Fibroblast of gingiva (primary cell): ENCODE measurements at places on chromosomes 11 and 22.

DNA sequence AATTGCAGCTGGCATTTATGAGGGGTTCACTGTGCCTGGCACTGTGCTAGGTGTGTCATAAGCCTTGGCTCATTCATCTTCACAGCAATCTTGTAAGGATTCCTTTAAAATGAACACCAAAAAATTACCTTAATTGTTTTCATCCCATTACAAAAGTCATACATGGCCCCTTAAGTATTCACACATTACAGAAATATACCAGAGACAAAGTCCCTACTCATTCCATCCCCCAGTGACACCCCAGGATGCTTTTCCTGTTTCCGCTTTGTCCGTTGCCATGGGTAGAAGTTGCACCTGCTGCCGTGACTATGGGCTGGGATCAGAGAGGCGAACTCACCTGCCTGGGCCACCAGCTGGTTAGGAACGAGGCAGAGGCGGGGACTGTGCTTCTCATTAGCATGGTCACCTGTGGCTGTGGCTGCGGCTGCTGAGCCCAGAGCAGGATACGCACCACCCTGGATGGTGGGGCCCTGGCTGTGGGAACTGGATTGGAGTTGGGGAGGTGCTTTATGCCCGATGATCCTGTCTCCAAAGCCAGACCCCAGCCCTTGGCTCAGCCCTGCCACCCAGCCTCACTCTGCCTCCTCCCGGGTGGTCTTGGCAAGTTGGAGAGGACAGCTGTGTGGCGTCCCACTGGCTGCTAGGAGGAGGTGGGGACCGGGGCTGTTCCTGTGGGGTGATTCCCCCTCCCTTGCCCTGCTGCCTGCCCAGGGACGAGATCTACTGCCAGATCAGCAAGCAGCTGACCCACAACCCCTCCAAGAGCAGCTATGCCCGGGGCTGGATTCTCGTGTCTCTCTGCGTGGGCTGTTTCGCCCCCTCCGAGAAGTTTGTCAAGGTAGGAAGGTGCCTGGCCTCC, 60.8 kb downstream of the MYO7A start:
- DNase-seq: no peak

DNA sequence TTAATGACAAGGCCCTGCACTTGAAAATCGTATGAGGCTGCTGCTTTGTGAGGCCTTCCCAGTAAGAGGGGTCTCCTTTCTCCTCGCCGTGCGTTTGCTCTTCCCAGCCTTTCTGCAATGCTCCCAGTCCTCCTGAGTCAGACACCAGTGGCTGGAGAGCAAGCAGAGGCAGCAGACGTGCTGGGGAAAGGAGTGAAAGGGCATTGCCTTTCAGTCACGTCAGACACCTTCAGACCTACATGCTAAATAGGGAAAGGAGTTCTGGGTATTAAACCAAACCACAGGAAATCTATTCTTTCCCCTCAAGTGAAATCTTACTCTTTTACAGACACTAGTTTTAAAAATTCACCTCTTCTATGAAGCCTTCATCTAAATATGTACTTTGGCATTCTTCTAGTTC, 274.8 kb downstream of the NTM start:
- DNase-seq: no peak

GRCh38 chr11:66934950-66935779, 23.0 kb downstream of the PC start:
- DNase-seq: peak; percentile 80

DNA sequence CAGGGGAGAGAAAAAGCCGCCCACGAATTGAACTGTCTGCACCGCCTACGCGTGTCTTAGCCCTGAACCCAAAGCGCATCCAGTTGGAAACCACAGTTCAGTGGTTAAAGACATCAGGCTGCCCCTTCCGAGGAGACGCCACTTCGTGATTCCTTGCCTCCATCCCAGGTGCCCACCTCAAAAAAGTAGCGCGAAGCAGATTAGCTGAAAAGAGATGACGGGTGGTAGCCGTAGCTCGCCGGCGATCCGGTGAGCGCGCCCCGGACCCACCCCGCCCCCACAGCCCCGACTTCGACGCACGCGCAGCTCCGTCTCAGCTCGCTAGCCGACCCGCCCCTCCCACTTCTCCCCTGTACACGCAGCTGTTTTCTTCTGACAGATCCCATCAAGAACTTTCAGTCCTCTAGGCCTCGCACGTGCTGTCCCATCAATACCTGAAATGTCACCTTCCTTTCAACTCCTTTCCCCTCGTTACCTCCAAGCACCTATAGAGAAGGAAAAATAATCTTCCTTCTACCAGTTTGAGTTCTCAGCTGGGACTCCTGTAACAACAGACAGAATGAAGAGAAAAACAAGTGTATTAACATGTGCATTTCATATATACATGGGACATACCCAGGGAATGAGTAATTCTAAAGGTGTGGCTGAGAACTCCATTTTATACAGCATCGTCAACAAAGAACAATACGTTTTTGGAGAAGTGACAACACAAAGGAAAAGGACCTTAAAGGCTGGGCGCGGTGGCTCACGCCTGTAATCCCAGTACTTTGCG, 49.5 kb downstream of the OR4D9 start:
- peak; percentile 71 for DNase-seq

GRCh38 chr11:48005831-48006270, 25.5 kb downstream of the PTPRJ start:
- no peak for DNase-seq

- DNase-seq: peak; percentile 86
Measured at GRCh38 chr11:82864268-82864667, 36.0 kb downstream of the PRCP start.

GRCh38 chr11:96215110-96215782, 127.7 kb downstream of the MAML2 start:
- DNase-seq: peak; percentile 45

DNA sequence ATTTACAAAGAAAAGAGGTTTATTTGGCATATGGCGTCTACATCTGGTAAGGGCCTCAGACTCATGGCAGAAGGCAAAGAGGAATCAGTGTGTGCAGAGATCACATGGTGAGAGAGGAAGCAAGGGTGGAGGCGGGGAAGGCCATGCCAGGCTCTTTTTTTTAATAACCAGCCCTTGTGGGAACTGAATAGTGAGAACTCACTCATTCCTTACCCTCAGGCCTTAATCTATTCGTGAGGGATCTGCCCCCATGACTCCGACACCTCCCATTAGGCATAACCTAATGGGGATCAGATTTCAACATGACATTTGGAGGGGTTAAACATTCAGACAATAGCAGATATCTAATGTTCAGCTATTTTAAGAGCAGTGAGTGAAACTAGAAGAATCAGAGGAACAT, 55.7 kb downstream of the ATM start:
- DNase-seq: no peak

- peak; percentile 18 for DNase-seq
Measured at GRCh38 chr11:15206791-15207190, 92.1 kb downstream of the INSC start.

- DNase-seq: no peak
Measured at GRCh38 chr11:82899957-82900276, 313 bp downstream of the PRCP start.

DNA sequence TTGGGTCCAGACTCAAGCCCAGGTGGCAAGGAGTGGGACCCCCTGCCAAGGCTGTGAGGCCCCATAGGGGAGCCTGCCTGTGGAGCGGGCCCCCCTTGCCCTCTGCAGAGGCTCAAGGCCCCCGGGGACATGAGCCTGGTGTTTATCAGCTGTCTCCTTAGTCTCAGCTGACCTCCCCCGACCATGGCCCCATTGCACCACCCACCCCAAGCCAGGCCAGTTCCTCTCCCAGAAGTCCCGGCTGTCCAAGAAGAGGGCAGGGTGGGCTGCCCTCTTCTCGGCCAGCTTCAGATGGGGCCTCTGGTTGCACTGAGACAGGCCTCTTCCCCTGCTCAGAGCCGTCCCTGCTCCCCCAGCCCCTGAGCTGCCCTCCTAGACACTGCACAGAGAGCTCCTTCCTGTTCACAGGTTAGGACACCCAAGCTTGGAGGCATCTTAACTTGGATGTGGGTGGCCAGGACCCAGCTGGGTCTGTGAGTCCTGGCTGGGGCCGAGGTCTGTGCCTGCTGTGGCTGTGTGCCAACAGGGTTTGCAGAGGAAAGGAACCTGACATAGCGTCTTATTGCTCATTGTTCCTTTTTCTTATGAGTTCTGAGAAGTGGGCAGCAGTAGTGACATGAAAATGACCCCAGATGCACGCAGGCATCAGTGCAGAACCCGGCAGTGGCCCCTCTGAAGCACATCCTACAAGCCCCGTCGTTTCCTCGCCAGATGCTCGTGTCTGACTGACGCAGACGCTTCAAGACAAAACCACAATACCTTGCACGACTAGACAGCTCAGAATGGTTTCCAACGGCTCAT, 5.4 kb downstream of the TRABD start:
- DNase-seq: no peak

- no peak for DNase-seq
Measured at GRCh38 chr22:49884503-49885260, 31.0 kb downstream of the ZBED4 start.

DNA sequence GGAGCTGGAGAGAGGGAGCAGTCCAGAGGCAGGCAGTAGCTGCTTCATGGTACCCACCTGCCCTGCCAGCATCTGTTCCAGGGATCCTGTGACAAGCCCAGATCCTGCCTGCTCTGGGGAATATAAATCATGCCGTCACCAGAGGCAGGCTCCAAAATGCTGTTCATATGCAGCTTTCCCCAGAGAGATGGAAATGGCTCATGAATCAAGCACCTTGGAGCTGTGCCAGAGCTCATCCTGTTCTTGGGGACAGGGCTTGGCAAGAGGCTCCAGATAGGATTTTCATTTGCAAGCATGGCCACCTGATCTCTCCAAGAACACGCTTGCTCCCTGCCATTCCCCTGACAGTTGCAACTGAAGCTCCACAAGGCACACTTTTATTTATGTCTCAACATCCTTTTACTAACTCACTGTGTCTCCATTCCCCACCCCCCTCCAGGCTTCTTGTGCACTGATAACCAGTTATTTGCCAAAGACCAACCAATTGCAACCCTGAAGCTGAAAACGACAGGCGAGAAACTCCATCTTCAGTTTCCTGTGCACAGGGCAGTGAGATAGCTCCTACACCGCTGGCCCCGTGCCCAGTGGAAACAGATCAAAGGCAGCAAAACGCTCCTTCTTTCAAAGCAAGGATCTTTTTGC, 115.8 kb upstream of the PITPNB start:
- DNase-seq: peak; percentile 72

DNA sequence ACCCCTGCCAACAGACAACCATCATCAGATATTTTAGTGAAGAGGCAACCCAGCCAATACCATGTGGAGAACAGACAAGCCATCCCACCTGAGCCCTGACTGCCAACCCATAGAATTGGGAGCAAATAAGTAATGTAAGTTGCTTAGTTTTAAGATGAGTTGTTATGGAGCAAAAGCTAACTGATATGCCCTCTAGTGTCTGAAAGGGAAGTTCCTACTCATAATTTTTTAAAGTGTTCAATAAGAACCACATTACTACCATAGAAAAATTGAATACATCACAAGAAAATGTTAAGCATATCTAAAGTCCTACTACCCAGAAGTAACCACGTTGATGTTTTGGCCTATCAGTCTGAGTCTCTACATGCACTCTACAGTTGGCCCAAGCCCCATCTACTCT, 50.8 kb upstream of the SLC36A4 start:
- no peak for DNase-seq

DNA sequence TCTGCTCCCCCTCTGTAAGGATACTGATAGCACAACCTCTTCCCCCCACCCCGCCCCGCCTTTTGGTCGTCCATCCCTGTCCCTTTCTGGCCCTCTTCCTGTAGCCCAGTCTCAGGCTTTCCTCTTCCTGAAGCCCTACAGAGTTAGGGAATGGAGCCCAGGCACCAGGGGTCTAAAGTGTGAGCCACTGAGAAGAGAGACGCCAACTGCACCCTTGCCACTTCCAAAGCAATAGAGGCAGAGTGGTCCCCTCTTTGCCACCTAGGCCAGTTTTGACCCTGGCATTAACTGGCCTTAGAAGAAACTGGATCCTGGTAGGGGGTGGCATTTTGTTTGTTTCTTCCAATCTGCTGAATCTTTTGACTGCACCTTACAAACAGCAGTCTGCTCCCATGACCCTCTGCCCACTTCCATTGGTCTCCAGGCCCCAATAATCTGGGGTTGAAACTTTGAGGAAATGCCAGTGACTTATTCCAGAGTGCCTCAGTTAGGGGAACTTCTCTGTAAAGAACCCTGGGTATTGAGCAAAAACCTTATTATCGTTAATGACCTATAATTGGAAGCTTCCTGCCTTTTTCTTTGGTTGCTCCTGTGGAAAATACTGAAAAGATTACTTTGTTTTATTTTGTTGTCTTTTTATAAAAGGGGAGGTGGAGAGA, 9.7 kb upstream of the GRK2 start:
- no peak for DNase-seq

DNA sequence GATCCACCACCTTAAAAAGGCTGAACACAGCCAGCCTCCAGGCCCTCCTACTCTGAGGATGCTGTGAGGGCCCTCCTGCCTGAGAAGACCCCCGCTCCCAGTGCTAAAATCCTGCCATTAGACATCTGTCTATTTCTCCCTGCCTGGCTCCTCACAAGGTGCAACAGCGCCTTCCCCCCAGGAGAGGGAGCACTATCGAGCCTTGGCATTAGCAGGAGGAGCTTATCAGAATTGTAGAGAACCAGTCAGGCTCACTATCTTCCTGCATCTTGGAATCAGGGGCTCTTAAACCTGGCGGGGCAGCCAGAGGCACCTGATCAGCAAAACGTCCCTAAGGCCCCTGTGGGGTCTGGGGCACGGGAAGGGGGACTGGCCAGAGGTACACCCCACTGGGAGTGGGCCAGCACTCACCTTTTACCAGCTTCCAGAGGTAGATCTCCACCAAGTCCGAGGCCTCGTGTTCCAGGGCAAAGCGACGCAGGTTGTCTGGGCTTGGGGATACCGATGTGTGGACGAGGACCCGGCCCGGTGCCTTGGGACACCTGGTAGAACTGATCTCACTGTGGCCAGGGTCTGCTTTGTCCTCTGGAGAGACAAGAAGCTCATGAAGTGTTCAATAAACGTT, 28.7 kb downstream of the CHRDL2 start:
- DNase-seq: peak; percentile 58

- peak; percentile 41 for DNase-seq
Measured at GRCh38 chr11:62806611-62807121, 1.4 kb upstream of the NXF1 start.

DNA sequence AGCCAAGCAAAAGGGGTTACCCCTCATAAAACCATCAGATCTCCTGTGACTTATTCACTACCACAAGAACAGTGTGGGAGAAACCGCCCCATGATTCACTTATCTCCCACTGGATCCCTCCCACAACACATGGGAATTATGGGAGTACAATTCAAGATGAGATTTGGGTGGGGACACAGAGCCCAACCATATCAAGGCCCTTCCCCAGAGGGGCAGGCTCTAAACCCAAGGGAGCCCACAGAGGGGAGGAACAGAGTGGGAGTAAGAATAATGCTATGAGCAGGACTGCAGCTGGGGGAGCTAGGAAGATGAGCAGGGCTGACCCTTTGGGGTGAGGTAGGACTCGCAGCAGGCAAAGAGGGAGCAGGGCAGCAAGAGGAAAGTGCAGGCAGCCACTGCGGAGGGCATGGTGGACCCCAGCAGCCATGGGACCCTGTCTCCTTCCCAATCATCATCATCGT, 59.3 kb downstream of the CD82 start:
- no peak for DNase-seq

- DNase-seq: no peak
Measured at GRCh38 chr11:60056349-60056969, at the start of gene MS4A3. Gene MS4A3, plus strand, starts transcription at chr11:60056665. Its CDS starts 4,496 bp downstream, at chr11:60061161.

GRCh38 chr11:65816696-65817095, 17.1 kb upstream of the SNX32 start:
- no peak for DNase-seq
